Inflammatory macrophage treated with lipopolysaccharide for 4 hours (primary cell): ENCODE measurements at places on chromosomes 1 and 21.

DNA sequence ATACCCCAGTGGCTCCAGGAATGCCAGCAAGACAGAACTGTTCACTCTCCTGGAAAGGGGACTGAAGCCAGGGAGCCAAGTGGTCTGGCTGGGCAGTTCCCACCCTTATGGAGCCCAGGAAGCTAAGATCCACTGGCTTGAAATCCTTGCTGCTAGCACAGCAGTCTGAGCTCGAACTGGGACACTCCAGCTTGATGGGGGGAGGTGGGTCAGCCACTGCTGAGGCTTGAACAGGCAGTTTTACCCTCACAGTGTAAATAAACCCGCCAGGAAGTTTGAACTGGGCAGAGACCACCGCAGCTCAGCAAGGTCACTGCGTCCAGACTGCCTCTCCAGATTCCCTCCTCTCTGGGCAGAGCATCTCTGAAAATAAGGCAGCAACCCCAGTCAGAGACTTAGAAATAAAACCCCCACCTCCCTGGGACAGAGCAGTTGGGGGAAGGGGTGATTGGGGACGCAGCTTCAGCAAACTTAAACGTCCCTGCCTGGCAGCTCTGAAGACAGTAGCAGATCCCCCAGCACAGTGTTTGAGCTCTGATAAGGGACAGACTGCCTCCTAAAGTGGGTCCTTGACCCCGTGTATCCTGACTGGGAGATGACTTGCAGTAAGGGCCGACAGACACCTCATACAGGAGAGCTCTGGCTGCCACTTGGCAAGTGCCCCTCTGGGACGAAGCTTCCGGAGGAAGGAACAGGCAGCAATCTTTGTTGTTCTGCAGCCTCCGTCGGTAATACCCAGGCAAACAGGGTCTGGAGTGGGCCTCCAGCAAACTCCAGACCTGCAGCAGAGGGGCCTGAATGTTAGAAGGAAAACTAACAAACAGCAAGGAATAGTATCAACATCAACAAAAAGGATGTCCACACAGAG, 568.4 kb downstream of the PLA2G4A start:
- DNase-seq, result no peak

- DNase-seq, result no peak
Measured at GRCh38 chr1:6935361-6935883, 150.2 kb downstream of the CAMTA1 start.

- DNase-seq, result no peak
Measured at GRCh38 chr1:168428063-168428731, 115.6 kb downstream of the XCL2 start.

- DNase-seq, result no peak
Measured at GRCh38 chr1:54012008-54012325, 6.0 kb downstream of the LDLRAD1 start.

- peak; percentile 65 for DNase-seq
Measured at GRCh38 chr1:235415008-235415904, 48.0 kb downstream of the TBCE start.

DNA sequence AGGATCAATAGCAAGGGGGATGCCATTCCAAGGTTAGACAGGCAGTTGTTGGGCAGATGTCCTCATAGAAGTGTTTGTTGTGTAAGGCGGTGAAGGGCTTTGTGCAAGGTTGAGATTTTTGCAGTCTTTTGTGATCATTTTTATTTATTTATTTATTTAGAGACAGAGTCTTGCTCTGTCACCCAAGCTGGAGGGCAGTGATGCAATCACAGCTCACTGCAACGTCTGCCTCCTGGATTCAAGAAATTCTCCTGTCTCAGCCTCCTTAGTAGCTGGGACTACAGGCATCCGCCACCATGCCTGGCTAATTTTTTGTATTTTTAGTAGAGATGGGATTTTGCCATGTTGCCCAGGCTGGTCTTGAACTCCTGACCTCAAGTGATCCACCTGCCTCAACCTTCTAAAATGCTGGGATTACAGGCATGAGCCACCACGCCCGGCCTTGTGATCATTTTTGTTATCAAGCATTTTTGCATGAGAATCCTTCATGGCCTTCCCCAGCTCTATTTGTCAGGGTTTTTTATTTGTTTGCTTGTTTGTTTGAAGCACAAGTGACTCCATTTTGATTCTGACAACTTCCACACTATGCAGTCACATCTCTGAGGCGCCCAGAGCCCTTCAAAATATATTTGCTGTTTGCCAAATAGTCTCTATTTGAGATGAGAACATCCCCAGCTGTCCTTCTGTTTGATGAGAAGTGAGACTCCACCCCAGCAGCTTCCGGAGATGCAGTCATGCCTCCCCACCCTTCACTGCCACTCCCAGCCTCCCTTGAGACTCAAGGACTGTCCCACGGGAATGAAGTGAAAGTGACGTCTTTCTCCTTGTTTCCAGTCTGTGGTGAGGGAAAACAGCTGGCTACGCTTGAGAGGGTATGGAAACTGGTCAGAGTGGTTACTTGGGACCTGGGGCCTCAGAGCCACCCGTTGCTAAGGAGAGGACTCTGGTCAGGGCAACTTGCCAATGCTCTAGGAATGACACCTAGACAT, 38.0 kb downstream of the TMEM50B start:
- peak; percentile 54 for DNase-seq

DNA sequence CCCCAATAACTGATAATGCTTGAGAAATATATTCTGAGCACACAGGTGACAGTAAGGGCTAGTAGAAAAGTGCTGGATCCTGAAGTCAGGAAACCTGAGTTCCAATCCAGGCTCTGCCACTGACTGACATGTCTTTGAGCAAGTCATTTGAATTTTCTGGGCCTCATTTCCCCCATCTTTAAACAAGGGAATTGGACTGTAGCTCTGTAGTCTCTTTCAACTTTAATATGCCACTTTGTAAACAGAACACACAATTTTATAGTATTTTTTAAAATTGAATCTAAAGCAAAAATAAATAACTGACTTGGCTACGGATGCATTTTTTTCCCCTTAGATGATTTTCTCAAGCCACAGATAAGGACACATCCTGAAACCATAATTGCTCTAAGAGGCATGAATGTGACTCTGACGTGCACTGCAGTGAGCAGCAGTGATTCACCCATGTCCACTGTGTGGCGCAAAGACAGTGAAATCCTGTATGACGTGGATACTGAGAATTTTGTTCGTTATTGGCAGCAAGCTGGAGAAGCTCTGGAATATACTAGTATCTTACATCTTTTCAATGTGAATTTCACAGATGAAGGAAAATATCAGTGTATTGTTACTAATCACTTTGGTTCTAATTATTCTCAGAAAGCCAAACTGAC, 37.0 kb downstream of the LRIG2 start:
- no peak for DNase-seq
